HFFc6 (cell line): ENCODE measurements at places on chromosomes 6 and 20. TPM values are rescaled to one million over a fixed set of nuclear protein-coding genes. Genes with fewer than 3 reads are reported as not detected.

Gene SLC35B2
- 116 to 128 TPM (median 117 TPM) in 3 replicates for total RNA-seq

Gene OR2H1
- not detected in 2 replicates for total RNA-seq

Gene MLIP
- not detected in 3 replicates for total RNA-seq

Gene TREM1
- not detected in 2 replicates for total RNA-seq

Gene EYA4
- total RNA-seq: not detected in 3 replicates

Gene ESR1
- total RNA-seq: 0.07 to 0.36 TPM (median 0.09 TPM) in 3 replicates

Gene CTCFL
- not detected in 3 replicates for total RNA-seq

Gene PROKR2
- total RNA-seq: not detected in 2 replicates

Gene SEL1L2
- total RNA-seq: not detected in 3 replicates

Gene SIRPB2
- not detected in 3 replicates for total RNA-seq

Gene PRDM13
- total RNA-seq: not detected in 3 replicates

Gene SHLD1
- 2.9 to 4.4 TPM (median 4.2 TPM) in 3 replicates for total RNA-seq

Gene CST5
- total RNA-seq: not detected in 3 replicates

Gene COL9A3
- 0.07 to 0.17 TPM in 2 of 3 replicates, not detected in the other for total RNA-seq

Gene NKX2-4
- not detected in 3 replicates for total RNA-seq

Gene MYBL2
- total RNA-seq: 9.3 to 20.0 TPM (median 17.6 TPM) in 3 replicates

Gene PKIB
- total RNA-seq: not detected in 2 replicates

Gene CDH26
- total RNA-seq: 0.27 TPM in 1 of 3 replicates, not detected in the others

Gene MUC21
- not detected in 3 replicates for total RNA-seq

Gene HDGFL1
- total RNA-seq: not detected in 3 replicates

Gene KIFC1
- 18.0 to 38.4 TPM (median 35.1 TPM) in 3 replicates for total RNA-seq

Gene RBL1
- 6.6 to 13.5 TPM (median 10.6 TPM) in 3 replicates for total RNA-seq

Gene NTSR1
- total RNA-seq: 2.9 to 6.5 TPM (median 5.0 TPM) in 3 replicates

Gene VSTM2L
- 0.12 to 1.1 TPM (median 0.41 TPM) in 3 replicates for total RNA-seq

Gene TNFRSF6B
- 0.33 to 1.9 TPM (median 0.51 TPM) in 3 replicates for total RNA-seq

Gene PSORS1C1
- total RNA-seq: 2.1 to 3.8 TPM (median 2.8 TPM) in 3 replicates

Gene WFDC5
- total RNA-seq: not detected in 3 replicates

Gene HLA-DOA
- not detected in 3 replicates for total RNA-seq

Gene RGS17
- total RNA-seq: 0.08 to 0.21 TPM (median 0.09 TPM) in 3 replicates

Gene POU3F2
- not detected in 3 replicates for total RNA-seq

Gene ZNF831
- not detected in 3 replicates for total RNA-seq

Gene EBF4
- total RNA-seq: 0.09 to 0.14 TPM in 2 of 3 replicates, not detected in the other

Gene TCF15
- not detected in 2 replicates for total RNA-seq

Gene CYB5R4
- total RNA-seq: 12.3 to 16.4 TPM (median 14.6 TPM) in 3 replicates

Gene ADGRG6
- 25.0 to 73.2 TPM (median 54.0 TPM) in 3 replicates for total RNA-seq

Gene RSPH4A
- total RNA-seq: 0.09 to 0.24 TPM (median 0.16 TPM) in 3 replicates

Gene HCRTR2
- not detected in 3 replicates for total RNA-seq

Gene TCP11
- 0.13 to 0.51 TPM (median 0.43 TPM) in 3 replicates for total RNA-seq

Gene ZNF391
- total RNA-seq: 0.52 to 1.3 TPM (median 0.71 TPM) in 3 replicates

Gene ZSWIM1
- total RNA-seq: 10.1 to 11.4 TPM (median 10.3 TPM) in 3 replicates

Gene VNN1
- 0.11 TPM in 1 of 2 replicates, not detected in the other for total RNA-seq

Gene SDCBP2
- 0.51 to 0.79 TPM (median 0.75 TPM) in 3 replicates for total RNA-seq

Gene VSX1
- not detected in 3 replicates for total RNA-seq

Gene SLC17A2
- total RNA-seq: not detected in 3 replicates

Gene TUBB2A
- 120 to 142 TPM (median 141 TPM) in 3 replicates for total RNA-seq

Gene SLPI
- 0.66 TPM in 1 of 2 replicates, not detected in the other for total RNA-seq

Gene EFCAB8
- total RNA-seq: not detected in 3 replicates

Gene ZGPAT
- 17.3 to 20.1 TPM (median 19.7 TPM) in 3 replicates for total RNA-seq
